Type B pancreatic cell (in vitro differentiated cells): ENCODE measurements at places on chromosomes 16 and 17. TPM values are rescaled to one million over a fixed set of nuclear protein-coding genes. Genes with fewer than 3 reads are reported as not detected.

- no peak for DNase-seq
- peaks cover 25% of the 10 kb centered on the region for H3K4me1 ChIP-seq
- peaks cover 3% of the 10 kb centered on the region for H3K27me3 ChIP-seq
These were observed 2.5 kb upstream of the ARL6IP1 start for GRCh38 chr16:18803569-18804462.

DNA sequence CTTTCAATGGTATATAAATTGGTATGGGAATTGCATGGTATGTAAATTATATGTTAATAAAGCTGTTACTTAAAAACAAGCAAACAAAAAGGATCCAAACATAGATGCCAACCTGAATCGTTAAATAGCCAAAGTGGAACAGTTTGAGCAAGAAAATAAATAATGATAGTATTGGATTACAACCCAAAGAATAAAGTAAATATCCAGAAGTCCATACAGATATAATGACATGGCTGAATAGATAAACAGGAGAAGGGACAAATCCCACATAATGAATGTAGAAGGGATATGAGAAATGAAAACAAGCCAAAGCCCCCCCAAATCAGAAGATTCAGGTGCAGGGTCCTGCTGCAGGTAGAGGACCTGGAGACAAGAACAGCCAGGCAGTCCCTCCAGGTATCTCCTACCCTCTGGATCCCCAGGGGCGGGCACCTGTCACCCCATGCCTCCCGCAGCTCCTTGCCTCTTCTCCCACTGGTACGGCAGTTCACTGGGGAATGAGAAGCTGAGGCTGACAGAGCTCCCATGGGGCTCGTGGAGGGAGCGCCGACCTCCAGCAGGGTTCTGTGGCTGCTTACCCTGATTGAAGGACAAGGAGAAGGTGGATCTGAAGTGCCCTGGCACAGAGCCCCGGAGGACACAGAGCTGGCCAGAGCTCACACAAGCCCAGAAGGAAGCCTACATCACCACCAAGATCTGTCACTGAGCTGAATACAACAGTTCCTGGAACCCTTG is 9.9 kb upstream of the LCAT start:
- no peak for DNase-seq
- no peak overlapping the region for H3K4me3 ChIP-seq
- no peak overlapping the region for H3K27ac ChIP-seq
- peaks cover 5% of the 10 kb centered on the region for H3K36me3 ChIP-seq
- no peaks in the 10 kb centered on the region for H3K27me3 ChIP-seq
- H3K4me1 ChIP-seq: no peaks in the 10 kb centered on the region

The RNF222 gene
- total RNA-seq: 0.24 and 1.1 TPM in 2 replicates

The IRX5 gene
- total RNA-seq: 21.5 and 29.1 TPM in 2 replicates

DNA sequence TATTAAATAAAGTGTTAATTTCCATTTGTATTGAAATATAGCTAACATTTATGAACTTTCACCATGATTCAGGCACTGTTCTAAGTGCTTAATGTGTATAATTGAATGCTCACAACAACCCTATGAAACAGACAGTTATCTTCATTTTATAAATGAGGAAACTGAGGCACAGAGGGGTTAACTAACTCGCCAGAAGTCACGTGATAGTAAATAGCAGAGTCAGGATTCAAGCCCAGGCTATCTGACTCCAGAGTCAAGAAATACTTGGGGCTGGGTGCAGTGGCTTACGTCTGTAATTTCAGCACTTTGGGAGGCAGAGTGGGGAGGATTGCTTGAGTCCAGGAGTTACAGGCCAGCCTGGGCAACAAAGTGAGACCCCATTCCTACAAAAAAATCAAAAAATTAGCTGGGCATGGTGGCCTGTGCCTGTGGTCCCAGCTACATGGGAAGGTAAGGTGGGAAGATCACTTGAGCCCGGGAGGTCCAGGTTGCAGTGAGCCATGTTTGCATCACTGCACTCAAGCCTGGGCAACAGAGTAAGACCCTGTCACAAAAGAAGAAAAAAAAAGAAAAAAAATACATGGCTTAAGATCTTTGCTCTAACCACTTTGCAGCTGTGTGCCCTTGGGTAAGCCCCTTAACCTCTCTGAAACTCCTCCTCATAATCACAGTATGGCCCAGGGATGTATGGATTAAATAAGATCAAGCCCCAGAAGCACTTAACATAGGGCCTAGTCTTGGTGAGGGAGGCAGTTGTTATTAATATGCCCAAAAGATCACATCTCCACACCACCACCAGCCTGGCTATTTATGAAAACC is 29.0 kb downstream of the WSB1 start:
- peak overlapping the region; percentile 85 for H3K27ac ChIP-seq
- no peaks in the 10 kb centered on the region for H3K27me3 ChIP-seq
- no peak overlapping the region for H3K4me3 ChIP-seq
- no peaks in the 10 kb centered on the region for H3K36me3 ChIP-seq
- H3K4me1 ChIP-seq: peaks cover 5% of the 10 kb centered on the region
- DNase-seq: no peak

GRCh38 chr16:86971251-86971650 is 345.9 kb downstream of the C16orf95 start:
- no peak for DNase-seq
- no peak overlapping the region for H3K27ac ChIP-seq
- H3K4me1 ChIP-seq: peaks cover 15% of the 10 kb centered on the region

DNA sequence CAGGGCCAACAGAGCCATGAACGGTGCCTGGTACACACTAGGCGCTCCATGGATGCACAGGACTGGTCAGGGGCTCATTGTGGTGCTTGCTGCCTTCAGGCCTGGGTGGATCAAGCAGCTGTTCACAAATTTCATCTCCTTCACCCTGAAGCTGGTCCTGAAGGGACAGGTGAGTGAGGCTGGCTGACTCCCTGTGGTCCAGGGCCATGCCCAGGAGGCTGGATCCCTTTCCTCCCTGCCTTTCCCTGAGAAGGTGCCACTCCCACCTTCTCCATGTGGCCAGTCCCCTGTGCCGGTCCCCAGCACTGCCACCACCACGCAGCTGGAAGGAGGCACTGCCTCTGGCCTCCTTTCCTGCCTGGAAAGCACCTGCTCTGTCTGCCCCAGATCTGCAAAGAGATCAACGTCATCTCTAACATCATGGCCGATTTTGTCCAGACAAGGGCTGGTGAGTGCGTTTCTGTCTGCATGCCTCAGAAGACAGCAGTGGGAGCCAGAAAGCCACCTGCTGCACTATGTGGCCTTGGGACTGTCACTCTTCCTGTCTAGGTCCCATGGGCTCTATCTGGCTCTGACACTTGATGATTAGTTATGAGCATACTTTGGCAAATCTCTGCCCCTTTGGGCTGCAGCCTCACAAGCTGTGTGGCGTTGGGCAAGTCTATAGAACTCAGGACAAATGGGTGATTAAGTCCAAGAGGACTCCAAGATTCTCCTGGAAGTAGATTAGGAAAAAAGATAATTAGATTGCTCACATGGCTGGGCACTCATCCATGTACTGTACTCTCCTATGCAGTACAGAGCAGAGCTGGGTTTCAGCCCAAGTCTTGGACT is 9.4 kb downstream of the CETP start:
- H3K27me3 ChIP-seq: peaks cover 10% of the 10 kb centered on the region
- no peaks in the 10 kb centered on the region for H3K4me1 ChIP-seq
- H3K4me3 ChIP-seq: no peak overlapping the region
- DNase-seq: no peak
- H3K36me3 ChIP-seq: no peaks in the 10 kb centered on the region
- H3K27ac ChIP-seq: no peak overlapping the region

- peaks cover 58% of the 10 kb centered on the region for H3K27me3 ChIP-seq
- H3K27ac ChIP-seq: peak within 1 kb of the TSS; percentile 63
- DNase-seq: peak; percentile 92
- no peaks in the 10 kb centered on the region for H3K36me3 ChIP-seq
These were observed at the start of gene DNAH2 for GRCh38 chr17:7716901-7717755. Gene DNAH2 (plus strand): TSS chr17:7717744. CDS start chr17:7719735, 1,991 bp downstream.

DNA sequence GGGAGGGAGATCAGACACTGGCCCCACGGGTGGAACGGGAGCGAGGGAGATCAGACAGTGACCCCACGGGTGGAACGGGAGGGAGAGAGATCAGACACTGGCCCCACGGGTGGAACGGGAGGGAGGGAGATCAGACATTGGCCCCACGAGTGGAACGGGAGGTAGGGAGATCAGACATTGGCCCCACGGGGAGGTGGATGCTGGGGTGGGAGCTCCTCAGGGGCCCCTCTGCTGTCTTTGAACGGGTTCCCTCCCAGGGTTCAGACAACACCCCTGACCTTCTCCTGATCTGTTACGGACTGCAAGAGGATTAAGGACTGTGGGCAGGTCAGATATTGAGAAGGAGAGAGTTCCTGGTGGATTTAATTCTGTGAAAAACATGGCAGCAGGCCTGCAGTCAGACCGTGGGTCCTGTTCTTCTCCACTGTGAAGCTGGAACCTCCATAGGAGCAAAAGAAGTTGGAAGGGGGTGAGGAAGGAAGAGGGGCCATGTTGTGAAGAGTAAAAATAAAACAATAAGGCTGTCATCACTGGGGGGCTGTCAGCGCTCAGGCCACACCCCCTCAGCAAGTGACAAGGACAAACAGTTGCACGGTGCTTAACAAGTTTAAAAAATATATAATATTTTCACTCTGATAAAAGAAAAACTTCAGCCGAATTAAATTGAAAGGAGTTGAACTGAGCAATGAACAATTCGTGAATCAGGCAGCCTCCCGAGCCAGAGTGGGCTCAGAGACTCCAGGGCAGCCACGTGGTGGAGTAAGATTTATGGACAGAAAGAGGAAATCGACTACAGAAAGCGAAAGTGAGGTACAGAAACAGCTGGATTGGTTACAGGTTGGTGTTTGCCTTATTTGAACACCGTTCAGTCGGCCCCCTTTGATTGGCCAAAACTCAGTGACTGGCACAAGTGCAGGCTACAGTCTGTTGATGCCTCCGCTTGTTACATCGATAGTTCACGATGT is 348.7 kb upstream of the TNRC6C start:
- H3K27me3 ChIP-seq: peaks cover 12% of the 10 kb centered on the region
- H3K4me3 ChIP-seq: peak overlapping the region; percentile 17
- no peaks in the 10 kb centered on the region for H3K36me3 ChIP-seq
- H3K4me1 ChIP-seq: peaks cover 23% of the 10 kb centered on the region

The SHISA6 gene
- 2.4 and 5.0 TPM in 2 replicates for total RNA-seq

The DPEP2 gene
- not detected in 2 replicates for total RNA-seq

The TUBB3 gene
- total RNA-seq: 62.0 and 91.4 TPM in 2 replicates

DNA sequence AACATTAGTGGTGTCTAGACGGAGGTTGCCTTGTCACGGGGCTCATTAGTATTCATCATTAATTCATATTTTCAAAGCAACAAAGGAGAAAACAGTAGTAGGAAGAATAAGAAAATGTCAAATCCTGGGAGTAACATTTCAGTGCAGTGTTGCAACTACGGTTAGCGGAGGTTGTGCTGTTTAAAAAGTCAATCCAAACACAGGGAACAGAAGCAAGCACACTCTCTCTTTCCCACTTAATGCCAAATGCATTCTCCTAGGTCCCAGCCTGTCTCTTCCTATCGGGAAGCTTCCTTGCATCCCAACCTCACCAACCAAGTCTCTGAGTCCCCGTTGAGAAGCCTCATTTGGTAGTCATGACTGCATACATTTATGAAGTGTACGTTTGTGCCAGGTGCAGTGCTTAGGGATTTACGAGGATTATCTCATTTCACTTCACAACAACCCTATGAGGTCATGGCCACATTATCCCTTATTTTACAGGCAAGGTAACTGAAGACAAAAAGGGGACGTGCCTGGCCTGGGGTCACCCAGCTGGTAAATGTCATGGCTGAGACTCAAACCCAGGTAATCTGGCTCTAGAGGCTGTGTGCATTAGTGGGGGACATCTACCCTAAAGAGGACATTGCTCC is 283.6 kb upstream of the SALL1 start:
- H3K4me3 ChIP-seq: no peak overlapping the region
- no peak overlapping the region for H3K27ac ChIP-seq
- no peak for DNase-seq
- H3K4me1 ChIP-seq: peaks cover 12% of the 10 kb centered on the region
- H3K36me3 ChIP-seq: no peaks in the 10 kb centered on the region

The DRC3 gene
- 3.4 and 8.9 TPM in 2 replicates for total RNA-seq

DNA sequence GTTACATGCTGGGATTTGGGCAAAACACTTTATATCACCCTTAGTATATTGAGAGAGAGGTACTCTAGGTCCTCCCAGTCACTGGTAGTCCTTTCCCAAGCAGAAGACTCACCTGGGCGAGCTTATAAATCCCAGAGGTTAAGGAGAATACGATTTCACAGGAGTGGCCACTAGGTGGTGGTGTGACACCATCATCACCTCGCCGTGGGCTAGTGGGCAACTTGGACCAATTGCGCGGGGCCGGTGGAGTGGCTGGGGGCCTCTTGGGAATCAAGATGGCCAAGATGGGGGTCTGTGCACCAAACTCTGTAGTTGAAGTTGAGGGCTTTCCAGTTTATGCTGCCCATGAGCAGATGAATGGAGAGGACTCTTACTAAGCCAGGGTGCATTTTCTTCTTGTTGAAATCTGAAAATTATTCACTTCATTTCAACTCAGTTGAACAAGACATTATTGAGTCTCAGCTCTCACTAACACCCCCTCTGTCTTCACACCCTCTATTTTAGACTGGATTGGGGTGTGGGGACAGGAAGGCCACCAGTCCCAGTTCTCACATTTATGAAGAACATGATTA is 38.2 kb upstream of the PIRT start:
- no peaks in the 10 kb centered on the region for H3K4me1 ChIP-seq
- H3K27ac ChIP-seq: no peak overlapping the region
- H3K27me3 ChIP-seq: peaks cover 45% of the 10 kb centered on the region
- DNase-seq: no peak
- H3K4me3 ChIP-seq: no peak overlapping the region

DNA sequence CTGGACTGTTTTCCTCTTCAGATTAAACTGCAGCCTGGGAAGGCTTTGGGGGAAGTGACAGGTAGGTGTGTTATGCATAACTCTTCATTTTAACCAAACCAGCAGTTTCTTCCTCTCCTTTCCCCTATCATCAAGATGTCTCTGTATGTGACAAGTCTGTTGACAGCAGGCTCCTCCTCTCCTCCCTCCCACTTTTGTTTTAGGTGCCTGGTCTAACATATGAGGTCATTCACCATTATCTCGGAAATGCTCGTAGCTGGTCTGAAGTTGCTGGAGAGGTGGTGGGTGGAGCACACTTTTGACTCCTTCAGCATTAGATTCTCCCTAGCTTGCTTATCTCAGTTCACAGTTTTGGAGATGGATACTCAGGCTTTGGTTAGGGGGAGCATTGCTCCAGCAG is 571.0 kb upstream of the EEF2KMT start:
- H3K4me1 ChIP-seq: no peaks in the 10 kb centered on the region
- H3K27me3 ChIP-seq: peaks cover 34% of the 10 kb centered on the region
- no peak for DNase-seq
- H3K36me3 ChIP-seq: no peaks in the 10 kb centered on the region
- no peak overlapping the region for H3K27ac ChIP-seq

The CFDP1 gene
- total RNA-seq: 62.5 and 84.9 TPM in 2 replicates

The ADORA2B gene
- 2.0 and 4.0 TPM in 2 replicates for total RNA-seq

The TAC4 gene
- total RNA-seq: not detected in 2 replicates

GRCh38 chr16:80587071-80587470 is 46.3 kb downstream of the DYNLRB2 start:
- DNase-seq: no peak
- no peak overlapping the region for H3K27ac ChIP-seq
- no peaks in the 10 kb centered on the region for H3K4me1 ChIP-seq
- H3K36me3 ChIP-seq: no peaks in the 10 kb centered on the region
- no peak overlapping the region for H3K4me3 ChIP-seq

The DPEP1 gene
- total RNA-seq: 13.4 and 16.7 TPM in 2 replicates

- peaks cover 48% of the 10 kb centered on the region for H3K4me1 ChIP-seq
- peaks cover 10% of the 10 kb centered on the region for H3K27me3 ChIP-seq
- H3K4me3 ChIP-seq: peak overlapping the region; percentile 47
- DNase-seq: no peak
- peak overlapping the region; percentile 60 for H3K27ac ChIP-seq
These were observed 426.6 kb upstream of the CDH11 start for GRCh38 chr16:65548470-65548869.

The CX3CL1 gene
- 1.4 and 17.8 TPM in 2 replicates for total RNA-seq
